Effector memory CD8-positive, alpha-beta T cell (primary cell): ENCODE measurements at places on chromosomes 6 and 20.
A peak's percentile ranks its signal among the peaks of the same experiment; 100 is the strongest.

- no peak for DNase-seq
Measured at GRCh38 chr6:90409700-90410099, 113.1 kb upstream of the BACH2 start.

DNA sequence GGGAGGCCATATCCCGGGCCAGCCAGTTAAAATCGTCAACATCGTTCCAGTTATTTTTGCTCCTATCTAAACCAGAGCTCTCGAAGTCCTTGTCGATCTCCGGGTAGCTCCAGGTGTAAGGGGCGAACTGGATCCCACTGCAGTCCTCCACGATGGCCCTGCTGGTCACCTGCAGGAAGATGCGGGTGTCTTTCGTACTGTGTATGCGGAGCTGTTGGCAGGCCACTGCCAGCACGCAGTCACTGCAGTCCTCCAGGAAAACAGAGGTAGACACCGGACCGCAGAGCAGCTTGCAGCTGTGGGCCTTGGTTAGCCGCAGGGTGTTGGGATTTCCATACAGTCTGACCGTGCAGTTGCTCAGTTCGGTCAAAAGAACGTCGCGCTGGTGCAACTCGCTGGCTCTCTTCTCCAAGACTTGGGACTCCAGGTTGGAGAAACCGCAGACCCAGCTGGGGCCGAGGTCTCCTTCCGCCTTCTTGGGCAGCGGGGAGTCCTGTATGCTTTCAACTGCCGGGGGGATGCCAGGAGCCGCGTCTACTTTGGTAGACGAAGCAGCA is 742 bp downstream of the TBCC start:
- peak; percentile 17 for DNase-seq

GRCh38 chr6:142276256-142276655 is 25.6 kb upstream of the ADGRG6 start:
- DNase-seq: no peak

DNA sequence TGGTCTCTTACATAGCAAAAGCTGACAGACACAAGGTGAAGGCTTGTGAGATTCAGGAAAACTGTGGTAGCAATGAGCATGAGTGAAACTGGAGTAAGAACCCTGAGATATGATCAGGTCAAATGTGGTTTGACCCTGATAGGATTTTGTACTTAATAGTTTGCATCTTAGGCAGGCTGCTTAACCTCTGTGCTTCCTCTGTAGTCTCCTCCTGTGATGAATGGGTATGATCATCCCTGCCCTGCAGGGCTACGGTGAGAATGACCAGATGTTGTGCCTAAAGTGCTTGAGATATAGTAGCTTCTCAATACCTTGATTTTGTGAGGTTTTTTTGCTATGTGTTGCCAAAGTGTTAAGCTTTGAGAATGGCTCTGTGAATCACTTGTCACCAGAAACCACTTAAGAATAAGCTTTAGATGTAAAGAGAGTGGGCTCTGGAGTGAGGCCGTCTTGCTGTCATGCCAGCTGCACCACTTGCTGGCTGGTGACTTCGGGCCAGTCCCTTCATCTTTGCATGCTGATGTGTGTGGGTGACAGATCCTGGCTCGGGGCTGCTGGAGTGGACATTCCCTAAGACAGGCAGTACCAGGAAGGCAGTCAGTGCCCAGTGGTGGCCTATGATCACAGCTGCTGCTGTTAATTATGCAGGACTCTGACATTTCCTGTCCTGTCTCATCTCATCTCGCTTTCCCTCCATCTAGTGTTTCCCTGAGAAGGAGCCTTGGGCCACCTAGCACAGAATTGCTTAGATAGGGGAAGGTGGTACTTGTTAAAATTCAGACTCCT is 254.7 kb downstream of the NFATC2 start:
- DNase-seq: no peak

GRCh38 chr6:105545228-105545920 is 142.5 kb upstream of the PREP start:
- DNase-seq: no peak

GRCh38 chr6:29705389-29706231 is 17.6 kb upstream of the HLA-F start:
- no peak for DNase-seq

DNA sequence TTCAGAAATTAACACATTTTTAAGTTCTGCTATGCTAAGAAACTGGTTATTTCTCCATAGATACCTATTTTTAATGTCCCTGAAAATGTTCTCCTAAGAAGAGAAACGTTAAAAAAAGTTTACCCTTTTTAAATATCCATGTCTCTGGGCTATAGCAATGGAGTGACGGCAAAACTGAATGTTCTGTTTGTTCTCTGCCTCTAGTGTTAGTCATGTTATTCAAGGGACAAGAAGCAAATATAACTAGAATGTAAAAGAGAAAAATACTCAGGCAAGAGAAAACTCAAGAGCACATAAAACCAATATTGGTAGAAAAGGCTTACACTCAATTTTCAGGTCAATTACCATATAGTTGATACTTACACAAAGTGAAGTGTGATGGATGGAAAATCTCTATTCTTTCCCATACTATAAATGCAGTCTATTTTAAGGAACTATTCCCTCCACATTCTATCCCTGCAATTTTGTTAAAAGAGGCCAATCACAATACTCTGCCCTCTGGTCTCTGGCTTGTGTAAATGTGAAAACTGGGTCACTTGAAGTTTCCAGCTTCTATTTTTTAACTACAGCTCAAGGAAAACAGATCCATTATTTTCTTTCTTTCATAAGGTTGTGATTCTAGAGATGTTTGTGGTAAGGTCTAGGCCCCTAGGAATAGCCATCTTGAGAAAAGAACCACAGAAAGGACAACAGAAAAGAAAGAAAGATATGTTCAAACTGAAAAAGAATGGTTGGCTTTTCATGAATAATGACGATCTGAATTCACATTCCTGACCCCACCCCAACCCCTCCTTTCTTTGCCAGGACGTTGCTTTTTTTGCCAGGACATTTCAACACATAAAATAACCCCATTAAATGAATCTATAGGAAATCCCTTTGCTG is 200.3 kb upstream of the FAM83B start:
- DNase-seq: no peak
